ENCODE measurements at places on chromosomes 16 and 17.
A peak's percentile ranks its signal among the peaks of the same experiment; 100 is the strongest.

DNA sequence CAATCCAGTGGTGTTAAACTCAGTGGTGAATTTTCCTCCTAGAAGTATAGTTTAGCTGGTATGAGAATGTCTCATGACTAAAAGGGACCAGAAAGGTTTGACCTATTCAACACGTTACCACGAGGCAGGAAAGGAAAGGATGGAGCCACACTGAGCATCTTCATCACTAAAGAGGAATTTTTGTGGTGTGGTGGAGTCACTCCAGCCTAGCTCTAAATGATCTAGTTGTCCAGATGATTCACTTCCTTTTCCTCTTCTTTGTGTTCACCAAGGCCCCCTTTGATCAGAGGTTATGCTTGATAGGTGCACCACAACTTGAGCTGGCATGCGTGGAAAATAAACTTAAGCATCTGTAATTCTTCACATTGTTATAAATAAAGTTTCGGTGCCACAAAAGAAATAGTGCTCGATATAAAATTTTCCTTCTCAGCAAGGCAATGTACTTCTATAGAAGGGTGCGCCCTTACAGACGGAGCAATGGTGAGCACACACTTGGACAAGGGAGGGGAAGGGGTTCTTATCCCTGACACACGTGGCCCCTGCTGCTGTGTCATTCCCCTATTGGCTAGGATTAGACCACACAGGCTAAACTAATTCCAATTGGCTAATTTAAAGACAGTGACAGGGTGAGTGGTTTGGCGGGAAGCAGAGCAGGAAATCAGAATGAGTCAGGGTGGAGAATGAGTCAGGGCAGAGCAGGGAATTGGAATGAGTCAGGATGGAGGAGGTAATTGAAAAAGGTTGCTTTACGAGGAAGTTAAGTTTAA is 254.6 kb downstream of the HS3ST3A1 start:
- DNase-seq, result no peak

DNA sequence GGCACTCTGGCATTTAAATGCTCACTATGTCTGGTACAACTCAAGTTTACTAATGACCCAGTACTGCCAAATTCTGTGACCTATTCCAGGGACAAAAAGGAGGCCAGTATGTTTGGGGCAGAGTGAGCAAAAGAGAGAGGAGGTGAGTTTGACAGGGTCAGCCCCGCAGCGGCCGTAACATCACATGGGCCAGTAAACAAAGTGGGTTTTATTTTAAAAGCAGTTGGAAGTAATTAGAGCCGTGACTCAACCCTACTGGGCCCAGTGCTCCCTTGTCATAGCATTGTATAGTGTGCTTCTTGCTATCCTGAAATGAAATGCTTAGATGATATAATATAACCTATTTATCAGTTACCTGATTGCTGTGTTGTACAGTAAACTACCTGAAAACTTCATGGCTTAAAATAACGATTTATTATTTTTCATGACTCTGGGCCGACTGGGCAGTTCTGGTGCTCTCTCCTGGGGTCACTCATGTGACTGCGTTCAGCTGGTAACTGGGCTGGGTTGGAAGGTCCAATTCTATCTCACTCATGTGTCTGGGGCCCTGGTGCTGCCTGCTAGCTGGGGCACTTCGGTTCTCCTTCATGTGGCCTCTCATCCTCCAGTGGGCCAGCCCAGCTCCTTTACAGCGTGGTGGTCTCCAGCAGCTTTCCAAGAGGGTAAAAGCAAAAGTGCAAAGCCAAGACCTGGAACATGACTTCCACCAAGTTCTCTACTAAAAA is 27.4 kb downstream of the IQCK start:
- DNase-seq, result no peak

- no peak for DNase-seq
Measured at GRCh38 chr16:89944773-89945172, 3.8 kb upstream of the DEF8 start.

DNA sequence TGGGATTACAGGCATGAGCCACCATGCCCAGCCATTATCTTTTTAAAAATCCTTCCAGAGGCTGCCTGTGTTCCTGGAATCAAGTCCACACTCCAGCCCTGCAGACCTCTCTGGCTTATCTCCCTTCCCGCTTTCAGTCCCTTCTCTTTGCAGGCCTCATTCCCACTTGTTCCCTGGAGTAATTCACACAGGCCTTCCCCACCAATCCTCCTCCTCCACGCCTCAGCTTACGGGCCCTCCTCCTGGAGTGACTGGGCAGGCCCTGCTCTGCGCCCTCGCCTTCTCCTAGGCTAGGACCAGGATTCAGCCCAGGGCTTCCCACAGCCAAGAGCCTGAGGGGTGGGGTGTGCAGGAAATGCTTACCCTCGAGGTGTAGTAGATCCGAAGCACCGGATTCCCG is 2.8 kb downstream of the CDIPT start:
- no peak for DNase-seq

DNA sequence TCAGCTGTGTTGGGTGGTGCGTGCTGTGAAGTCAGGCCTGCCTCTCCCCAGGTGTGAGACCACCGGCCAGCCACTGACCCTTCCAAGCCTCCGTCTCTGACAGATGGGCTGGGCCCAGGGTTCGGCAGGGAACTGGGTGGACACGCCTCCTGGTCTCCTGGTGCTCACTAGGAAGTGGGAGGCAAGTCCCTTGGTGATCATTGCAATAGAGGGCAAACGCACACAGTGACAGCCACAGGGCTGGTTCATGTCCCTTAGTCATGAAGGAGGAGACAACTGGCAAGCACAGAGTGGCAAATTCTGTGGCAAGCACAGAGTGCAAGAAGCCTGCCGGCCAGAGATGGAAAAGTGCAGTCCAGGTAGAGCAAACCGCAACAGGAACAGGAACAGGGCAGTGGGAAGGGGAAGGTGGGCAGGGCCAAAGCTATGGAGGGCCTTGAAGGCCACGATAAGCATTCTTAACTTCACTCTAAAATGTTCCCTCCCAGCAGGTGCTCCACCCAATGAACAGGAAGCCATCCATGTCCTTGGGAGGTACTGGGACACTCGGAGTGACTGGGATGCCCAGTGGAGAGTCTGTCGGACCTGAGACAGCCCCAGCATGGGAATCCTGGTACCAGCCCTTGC is 21.9 kb downstream of the USP7 start:
- no peak for DNase-seq

DNA sequence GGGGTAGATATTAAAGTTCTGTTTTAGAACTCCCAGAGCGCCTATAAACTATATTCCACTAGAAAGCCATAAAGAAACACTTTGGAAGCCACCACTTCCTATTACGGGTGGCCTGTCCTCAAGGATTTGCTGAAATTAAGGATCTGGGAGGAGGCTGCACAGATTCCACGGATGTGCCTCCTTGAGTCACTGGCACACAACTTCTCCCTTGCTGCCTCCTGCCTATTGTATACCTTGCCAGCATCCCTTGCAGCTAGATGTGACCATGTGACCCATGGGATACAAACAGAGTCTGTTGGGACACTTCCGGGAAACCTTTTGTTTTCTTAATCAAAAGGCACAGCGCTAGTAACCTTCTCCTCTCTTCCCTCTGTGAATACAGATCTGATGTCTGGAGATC is 263.0 kb downstream of the C16orf95 start:
- DNase-seq, result no peak

DNA sequence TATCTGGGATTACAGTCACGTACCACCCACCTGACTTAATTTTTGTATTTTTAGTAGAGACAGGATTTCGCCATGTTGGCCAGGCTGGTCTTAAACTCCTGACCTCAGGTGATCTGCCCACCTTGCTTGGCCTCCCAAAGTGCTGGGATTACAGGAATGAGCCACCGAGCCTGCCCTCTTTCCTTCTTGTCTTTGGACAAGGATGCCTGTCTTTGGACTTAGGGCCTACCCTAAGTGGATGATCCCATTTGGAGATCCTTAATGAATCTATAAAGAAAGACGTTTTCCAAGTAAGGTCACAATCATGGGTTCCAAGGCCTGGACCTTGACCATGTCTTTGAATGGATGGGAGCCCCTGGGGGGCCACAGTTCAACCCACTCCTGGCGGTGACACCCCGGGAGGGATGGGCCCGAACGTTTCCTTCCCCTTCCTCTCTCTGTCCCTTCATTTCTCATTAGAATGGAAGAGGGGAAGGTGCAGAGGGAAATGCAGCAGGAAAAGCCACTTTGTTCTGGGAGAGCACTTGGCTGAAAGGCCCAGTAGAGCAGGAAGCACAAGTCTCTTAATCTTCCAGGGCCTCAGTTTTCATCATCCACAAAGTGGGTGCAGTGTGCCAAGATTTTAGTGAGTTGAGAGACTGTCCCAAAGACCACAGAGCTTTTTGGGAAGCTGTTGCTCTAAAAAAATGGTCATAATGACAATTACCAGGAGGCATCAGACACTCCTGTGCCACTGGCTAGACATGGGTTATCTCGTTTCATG is 353.3 kb downstream of the SEC14L1 start:
- DNase-seq, result no peak

DNA sequence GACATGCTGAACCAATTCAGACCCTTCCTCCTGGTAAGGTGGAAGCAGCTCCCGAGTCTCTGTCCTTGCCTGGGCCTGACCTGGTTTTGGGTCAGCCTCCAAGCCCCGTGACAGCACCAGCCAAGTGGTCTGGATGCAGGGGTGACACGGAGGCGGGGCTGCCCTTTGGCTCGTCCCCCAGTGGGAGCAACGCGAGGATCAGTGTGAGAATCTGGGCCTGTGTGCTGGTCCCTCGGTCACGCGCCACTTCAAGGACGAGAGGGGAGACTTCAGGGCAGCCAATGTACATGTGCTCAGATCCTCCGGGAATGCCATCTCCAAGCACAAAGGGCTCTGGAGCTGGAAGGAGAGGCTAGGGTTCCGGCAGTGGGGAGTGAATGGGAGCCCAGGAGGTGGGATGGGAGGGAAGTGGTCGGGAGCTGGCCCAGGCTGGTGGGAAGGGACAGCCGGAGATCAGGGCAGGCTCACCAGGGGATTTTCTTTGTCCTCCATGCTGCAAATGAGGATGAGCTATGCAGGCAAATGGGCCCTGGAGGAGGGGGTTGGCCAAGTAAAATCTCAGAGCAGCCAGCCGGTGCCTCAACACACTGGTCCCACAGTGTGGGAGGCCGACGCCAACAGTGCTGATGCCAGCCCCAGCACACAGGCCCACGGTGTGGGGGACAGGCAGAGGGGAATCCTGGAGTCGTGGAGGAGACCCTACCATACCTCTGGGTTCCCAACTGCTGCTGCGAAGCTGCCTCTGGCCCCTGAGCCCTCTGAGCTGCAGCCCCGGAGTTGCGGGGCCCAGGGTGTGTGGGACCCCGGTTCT is 4.2 kb upstream of the NDRG4 start:
- DNase-seq, result no peak

DNA sequence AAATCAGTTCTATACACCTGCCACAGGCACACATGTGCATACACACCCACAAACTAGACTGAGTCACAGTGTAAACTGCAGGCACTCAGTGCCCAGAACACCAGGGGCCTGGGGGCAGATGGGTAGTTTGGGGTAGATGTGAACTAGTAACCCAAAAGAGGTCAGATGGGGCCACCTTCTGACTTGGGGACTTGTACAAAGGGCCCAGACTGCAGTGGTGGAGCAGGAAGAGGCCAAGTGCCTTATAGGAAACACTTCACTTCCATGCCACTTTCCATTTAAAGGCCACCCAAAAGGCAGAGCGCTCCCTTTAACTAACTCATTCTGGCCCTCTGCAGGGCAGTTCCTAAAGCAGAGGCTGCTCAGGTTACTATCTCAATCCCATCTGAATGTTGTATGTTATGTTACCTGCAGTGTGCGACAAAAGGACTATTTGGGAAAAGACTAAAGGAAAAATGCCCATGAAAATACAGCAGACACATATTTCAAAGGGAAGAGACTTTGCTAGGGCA is 27.8 kb upstream of the ERN1 start:
- DNase-seq, result no peak

- peak; percentile 56 for DNase-seq
Measured at GRCh38 chr16:10964891-10965326, 20.5 kb downstream of the CLEC16A start.

DNA sequence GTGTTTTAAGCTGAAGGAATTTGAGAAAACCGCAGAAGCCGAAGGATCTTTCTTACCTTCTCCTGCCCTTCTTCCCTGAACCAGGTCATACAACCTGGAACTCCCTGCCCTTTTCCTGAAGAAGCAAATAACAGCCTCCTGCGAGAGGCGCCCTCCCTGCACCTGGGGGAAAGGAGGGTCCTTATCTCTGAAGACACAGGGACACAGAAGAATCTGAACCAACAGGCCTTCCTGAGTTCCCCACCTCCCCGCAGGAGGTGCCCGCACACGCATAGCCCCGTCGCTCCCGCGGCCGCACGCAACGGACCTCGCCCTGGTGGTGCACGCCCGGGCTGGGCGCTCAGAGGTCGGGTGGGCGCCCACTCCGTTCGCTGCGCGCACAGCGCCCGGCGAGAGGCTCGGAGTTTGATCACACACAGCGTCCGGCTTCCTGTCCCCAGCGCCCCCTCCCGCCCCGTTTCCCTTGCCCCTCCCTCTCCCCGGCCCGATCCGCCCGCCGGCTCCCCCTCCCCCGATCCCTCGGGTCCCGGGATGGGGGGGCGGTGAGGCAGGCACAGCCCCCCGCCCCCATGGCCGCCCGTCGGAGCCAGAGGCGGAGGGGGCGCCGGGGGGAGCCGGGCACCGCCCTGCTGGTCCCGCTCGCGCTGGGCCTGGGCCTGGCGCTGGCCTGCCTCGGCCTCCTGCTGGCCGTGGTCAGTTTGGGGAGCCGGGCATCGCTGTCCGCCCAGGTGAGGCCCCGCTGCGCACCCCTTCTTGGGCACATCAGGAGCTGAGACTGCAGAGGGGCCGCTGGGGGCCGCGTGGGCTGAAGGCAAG is at the start of gene TNFSF12:
TSS of gene TNFSF12 (plus strand) at position 474 of the 816 bp plus-strand sequence. CDS start at position 570, 96 bp downstream.
- DNase-seq, result no peak

- DNase-seq, result peak; percentile 87
Measured at GRCh38 chr16:70523076-70523742, at the start of gene COG4. TSS of gene COG4 (minus strand) at chr16:70523554. CDS start at chr16:70523543, 11 bp downstream.

DNA sequence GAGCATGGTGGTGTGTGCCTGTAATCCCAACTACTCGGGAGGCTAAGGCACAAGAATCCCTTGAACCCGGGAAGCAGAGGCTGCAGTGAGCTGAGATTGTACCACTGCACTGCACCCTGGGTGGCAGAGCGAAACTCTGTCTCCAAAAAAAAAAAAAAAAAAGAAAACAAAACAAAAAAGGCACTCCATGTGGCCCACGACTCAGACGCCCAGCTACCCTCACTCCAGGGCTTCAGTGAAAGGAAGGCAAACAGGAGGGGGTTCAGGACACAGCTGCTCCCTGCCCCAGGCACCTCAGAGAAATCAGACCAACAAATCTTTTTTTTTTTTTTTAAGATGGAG is 91.7 kb downstream of the LITAF start:
- no peak for DNase-seq

DNA sequence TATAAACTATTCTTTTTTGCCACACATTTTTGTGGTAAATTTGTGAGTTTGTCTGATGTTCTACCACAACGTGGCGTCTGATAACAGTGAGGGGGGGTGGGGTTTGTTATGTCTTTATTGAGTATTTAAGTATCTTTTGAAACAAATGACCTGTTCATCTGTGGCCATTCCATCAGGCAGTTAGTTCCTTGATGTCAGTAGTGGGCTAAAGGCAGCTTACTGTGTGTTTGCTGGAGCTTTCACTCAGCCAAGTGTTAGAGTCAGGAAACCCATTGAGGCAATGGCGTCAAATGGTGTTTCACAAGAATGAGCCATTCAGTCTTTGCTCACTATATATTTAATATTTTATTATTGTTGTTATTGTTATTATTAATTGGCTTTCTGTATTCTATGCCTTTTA is 28.0 kb downstream of the NQO1 start:
- DNase-seq, result no peak

GRCh38 chr16:629833-630248 is 944 bp upstream of the WFIKKN1 start:
- no peak for DNase-seq

- no peak for DNase-seq
Measured at GRCh38 chr16:20942256-20942655, 41.7 kb downstream of the LYRM1 start.

- DNase-seq, result no peak
Measured at GRCh38 chr17:76076146-76076764, 1.7 kb downstream of the GALR2 start.

All from stimulated activated CD8-positive, alpha-beta memory T cell treated with anti-CD3 and anti-CD28 coated beads, Interleukin-15, amount 100 ng/mL, for 4 hours (primary cell).